Thoracic aorta (tissue), 2 donors: ENCODE measurements at places on chromosomes 7 and 10. TPM values are rescaled to one million over a fixed set of nuclear protein-coding genes. Genes with fewer than 3 reads are reported as not detected.

DNA sequence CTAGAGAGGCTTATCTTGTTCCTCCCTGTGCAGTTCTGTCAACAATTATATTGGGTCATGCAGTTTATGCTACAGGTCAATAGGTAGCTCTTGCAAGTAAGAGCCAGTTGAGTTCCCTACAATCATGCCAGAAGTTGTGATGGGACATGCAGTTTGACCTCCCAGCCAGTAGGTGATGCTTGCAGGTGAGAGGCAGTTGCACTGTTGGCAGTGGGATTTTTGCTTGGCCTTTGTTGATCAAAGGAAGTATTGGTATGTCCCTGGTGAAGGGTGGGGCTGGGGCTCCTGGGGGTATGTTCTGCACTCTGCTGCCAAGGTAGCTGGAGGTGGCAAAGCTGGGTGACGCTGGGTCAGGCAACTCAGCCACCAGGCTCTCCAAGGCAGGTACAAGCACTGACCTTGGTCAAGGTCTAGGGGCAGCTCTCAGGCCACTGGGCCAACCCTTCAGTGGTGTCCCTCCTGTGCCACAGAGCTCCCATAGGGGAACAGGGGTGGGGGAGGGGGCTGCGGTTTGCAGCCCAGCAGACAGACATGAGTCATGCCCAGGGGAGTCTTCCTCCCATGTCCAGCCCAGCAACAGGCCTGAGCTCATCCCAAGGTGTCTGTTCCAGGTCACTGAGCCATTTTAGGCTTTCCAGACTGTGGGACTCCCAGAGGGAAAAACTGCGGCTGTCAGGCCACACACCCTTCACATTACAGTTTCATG, 43.3 kb downstream of the MEOX2 start:
- DNase-seq: no peak

DNA sequence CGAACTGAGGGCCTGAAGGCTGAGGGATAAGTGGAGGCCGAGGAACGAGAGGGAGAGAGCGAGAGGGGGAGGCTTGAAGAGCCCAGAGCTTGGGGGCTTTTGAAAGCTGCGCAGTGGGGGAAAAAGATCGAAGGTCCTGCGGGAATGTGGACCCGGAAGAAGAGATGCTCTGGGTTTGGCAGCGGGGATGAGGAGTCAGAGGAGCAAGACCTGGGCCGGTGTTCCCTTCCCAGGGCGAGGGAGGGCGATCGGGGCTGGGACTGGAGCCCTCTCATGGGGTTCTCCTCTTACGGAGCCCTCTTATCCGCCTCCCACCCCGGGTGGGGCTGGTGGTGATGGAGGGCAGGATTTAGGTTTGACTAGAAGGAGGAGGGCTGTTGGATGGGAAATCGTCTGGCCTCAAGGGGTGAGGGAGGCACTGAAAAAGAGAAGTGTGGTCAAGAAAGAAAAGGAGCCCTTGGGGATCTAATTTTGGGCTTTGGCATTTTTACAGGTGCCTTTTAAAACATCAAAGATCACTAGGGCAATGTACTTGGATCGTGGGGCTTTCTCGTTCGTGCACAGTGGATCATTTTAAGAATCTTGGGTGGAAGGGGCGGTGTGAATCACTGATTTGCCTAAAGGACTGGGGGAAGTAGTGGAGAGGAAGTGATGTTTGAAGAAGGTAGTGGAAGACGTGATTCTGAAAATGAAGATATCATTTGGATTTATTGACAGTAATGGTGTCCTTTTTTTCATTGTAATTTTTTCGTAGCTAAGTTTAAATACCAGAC, 637 bp downstream of the SAMD8 start:
- DNase-seq: peak; percentile 26

GRCh38 chr10:98963608-98964007, 272.0 kb downstream of the HPSE2 start:
- DNase-seq: no peak

The TMEM196 gene
- total RNA-seq: not detected
